ENCODE measurements at places on chromosomes 2 and 18.

DNA sequence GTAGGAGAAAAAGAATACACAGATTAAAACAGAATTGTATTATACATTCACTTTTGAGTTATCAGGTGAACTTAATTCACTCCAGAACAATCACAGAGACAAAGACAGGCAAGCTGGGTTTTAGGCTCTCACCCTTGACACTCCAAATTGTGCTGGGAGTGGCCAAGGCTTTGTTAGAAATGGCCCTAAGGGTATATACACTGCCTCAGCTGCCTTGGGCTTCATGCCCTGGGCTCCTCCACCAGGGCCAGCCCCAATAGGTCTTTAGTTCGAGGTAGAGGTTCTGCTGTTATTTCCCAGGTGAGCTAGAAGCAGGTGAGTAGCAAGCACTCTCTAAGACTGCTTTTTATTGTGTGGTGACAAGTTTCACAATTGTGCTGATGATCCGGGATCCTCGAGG lies 19.9 kb downstream of the GEMIN6 start:
- no peak for DNase-seq

DNA sequence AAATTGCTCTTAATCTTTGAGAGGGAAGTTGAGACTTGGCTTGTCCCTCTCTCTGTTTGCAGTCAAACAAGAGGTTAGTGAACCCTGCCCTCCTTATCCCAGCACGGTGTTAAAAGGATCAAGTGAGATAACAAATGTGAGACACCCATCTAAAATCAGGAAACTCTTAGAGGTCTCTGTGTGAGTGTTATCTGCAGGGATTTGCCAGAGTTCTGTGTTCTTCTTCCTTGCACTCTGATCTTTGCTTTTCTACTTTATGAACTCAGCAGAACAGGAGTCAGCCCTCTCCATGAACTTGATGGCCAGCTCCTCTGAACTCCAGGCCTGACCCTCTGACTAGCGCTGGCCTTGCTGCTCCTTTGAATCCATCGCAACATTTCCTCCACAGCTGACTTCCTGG lies 123.8 kb downstream of the NCKAP5 start:
- no peak for DNase-seq

DNA sequence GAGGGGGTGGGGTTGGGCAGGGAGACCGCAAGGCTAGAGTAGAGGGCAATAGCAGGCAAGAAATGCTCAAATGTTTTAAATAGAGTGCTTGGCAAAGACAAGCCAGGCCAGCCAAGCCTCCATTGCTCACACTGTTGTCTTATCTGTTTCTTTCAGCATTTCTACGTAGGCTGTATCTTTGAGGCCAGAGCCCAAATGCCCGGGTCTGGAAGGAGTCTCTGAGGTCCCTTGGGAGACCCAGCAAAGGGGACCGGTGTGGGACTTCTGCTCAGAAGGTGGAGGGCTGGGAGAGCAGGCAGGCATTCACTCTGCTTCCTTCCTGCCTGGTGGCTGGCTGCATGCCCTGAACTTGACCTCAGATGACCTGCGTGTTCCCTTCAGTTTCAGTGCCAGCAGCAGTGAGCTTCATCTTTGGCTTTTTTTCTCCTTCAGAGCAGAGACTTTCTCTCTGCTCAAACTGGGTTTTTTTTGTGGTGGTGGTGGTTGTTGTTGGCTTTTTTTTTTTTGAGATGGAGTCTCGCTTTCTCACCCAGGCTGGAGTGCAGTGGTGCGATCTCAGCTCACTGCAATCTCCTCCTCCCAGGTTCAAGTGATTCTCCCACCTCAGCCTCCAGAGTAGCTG lies 13.7 kb upstream of the TET3 start:
- DNase-seq = no peak

GRCh38 chr18:68406761-68407160 lies 308.1 kb downstream of the TMX3 start:
- DNase-seq = peak; percentile 57

GRCh38 chr18:71040161-71040560 lies 751.3 kb downstream of the SOCS6 start:
- no peak for DNase-seq

DNA sequence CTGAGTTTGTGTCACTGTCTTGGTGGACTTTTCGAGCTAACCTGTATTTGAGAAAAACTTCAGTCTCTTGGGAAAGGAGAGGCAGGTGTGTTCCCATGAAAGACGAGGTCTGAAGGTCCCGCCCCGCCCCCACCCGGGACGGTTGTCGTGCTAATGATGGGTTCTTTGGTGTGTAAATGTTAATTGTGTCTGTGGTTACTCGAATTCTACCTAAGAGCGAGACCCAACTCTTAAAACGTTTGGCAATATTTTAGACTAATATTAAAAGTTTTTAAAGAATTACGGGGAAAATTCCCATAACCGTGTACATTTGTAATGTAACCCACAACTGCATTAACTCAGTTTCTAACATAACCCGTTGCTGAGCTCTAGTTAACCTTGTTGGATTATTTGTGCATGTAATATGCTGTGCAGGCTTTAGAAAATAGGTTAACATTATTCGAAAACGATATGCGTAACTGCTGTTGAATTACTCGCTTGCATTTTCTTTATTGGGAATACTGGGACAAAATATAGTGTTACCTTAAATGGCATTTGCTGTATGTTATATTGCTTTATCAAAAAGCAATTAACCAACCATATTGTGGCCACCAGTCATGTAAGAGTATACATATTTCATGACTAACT lies 833 bp downstream of the EPB41L5 start:
- no peak for DNase-seq

GRCh38 chr2:184357033-184357432 lies 241.3 kb upstream of the ZNF804A start:
- no peak for DNase-seq

GRCh38 chr2:71816815-71817214 lies 330.8 kb downstream of the CYP26B1 start:
- no peak for DNase-seq

DNA sequence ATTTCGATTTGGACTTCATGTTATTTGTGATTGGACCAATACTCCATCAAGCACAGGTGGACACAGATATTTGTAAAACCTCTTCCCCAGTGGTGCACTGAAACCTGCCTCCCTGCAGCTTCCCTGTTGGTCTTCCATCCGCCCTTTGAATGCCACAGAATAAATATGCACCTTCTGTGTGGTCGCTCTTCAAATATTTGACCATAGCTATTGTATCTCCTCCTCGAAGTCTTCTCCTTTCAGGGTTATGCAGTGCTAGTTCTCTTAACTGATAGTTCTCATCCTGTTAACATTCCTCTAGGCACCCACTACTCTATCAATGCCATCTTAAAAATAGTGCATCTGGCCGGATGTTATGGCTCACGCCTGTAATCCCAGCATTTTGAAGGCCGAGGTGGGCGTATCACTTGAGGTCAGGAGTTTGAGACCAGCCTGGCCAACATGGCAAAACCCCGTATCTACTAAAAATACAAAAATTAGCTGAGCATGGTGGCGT lies 12.5 kb downstream of the SPATS2L start:
- no peak for DNase-seq

- DNase-seq = no peak
These were observed 206.2 kb upstream of the PXDN start for GRCh38 chr2:1950474-1950873.

- DNase-seq = no peak
These were observed 76.0 kb upstream of the PELI1 start for GRCh38 chr2:64220265-64220664.

DNA sequence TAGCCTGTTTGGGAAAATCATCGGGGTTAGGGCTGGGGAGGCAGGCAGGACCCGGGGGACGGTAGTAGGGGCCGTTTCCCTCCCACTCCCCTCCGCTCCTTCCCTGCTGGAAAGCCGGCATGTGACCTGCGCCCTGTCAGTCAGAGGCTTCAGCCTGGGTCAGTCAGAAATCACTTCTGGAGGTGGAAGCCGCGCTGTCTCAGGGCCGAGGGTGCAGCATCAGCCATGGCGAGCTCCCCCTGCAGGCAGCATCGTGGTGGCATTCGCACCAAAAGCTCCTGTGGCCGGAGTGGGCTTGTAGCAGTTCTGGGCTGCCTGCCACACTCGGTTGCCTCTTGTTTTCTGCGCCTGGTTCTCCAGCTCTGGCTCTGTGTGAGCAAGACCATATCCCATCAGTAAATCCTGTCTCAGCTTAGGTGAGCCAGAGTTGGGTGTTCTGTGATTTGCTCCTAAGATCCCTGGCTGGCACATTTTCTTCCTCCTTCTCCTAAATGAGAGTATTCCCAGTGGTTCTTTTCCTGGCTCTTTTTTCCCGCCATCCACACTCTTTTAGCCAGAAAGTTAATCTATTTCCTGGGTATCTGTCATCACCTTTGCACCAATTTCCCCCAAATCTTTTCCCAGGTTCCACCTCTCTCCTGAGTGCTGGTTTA lies 123.9 kb upstream of the CD302 start:
- peak; percentile 44 for DNase-seq

DNA sequence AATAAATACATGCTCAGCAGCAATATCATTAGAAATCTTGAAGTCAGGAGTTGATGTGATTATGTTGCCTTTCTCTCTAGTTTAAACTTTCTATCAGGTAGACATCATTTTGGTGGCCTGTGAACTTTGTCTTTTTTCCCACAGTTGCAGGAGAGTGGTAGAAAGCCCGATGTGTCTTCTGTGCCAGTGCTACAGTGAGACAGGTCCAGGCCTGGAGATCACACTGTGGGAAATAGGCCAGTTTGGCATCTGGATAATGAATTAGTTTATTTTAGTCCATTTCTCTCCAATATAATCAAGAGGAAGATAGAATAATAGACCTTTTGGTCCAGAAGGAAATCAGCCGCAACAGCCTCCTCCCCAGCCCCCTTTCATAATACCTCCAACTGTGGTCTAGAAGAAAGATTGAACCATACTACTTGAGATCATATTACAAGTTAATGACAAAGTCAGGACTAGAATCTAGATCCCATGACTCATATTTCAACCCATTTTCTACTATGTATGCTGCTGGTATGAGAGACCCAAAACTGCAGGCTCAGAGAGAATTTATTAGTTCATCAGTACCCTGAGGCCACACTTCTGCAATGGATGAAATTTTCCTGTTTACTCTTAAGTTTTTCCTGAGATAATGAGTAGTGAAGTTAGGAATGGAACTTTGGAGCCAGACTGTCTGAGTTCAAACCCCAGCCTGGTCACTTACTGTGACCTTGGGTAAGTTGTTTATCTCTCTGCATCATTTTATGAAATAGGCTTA lies 20.6 kb downstream of the KCMF1 start:
- DNase-seq = peak; percentile 53

GRCh38 chr18:3713166-3713565 lies 263.2 kb downstream of the TGIF1 start:
- DNase-seq = no peak

DNA sequence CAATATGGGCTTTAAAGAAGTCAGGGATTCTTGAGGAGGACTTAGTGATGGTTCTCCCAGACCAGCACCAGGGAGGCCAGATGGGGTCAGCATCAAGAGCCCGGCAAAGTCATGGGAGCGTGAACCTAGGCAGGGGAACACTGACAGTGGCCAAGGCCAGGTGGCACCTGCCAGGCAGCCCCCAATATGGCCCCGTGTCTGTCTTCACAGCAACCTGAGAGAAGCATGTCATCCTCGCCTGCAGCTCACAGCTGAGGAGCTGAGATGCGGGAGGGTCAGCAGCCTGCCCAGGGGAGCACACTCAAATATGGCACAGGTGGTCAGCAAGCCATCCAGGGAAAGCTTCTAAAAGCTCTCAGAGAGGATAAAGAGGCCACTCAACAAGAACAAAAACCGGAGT lies 105.7 kb upstream of the GPC1 start:
- DNase-seq = no peak

DNA sequence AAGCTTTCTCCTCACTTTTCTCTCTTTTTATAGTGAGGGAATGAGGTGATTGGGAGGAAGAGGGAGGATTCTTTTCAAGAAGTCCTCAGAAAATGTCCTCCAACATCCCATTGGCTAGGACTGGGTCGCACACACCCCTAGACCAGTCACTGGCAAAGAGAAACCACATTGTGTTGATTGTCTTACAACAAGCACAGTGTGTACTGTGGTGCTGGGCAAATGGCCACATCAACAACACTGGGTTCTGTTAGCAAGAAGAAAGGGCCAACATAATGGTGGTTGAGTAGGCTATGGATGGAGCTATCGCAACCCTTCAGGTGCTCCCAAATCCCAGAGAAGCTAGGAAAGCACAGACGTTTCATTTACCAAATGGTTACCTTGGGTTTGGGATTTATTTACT lies 18.7 kb upstream of the PTPN4 start:
- no peak for DNase-seq

- no peak for DNase-seq
These were observed 219.1 kb downstream of the SETBP1 start for GRCh38 chr18:44899832-44900231.

GRCh38 chr2:159243529-159243928 lies 43.0 kb downstream of the WDSUB1 start:
- DNase-seq = no peak
